ENCODE measurements at places on chromosomes 1 and 21.

DNA sequence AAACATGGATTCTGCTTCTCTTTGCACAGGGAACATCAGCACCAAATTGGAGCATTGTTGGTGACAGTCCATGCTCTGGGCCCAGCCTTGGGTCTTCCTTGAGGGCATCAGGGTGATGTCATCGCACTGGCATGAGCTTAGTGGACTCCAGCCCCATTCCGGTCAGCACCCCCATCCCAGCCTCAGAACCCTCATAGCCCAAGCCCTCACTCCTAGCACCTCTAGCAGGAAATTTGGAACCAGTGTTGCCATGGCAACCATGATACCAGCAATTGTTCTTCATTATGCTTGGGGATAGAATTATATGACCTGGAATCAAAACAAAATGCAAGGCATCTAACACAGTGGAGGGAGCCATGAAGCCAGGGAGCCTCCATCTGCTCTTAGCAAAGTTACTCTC is 83.1 kb downstream of the VWA5B1 start:
- peak; percentile 7 for DNase-seq

DNA sequence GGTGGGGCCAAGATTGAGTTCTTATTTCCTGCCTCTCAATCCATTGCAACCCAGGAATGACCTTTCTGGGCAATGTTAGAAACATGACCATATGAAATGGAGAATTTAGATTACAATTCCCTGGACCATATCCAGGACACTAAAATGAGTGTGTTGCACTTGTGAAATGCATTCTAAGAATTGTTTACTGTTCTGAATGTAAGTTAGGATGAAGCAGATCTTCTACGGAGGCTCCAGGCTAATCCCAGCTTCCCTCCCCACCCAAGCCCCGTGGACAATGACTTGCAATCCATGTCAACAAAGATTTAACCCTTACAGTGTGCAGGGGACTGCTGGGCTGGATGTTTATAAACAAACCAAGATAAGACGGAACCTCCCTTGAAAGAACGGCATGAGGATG is 31.7 kb upstream of the HAO2 start:
- no peak for DNase-seq

DNA sequence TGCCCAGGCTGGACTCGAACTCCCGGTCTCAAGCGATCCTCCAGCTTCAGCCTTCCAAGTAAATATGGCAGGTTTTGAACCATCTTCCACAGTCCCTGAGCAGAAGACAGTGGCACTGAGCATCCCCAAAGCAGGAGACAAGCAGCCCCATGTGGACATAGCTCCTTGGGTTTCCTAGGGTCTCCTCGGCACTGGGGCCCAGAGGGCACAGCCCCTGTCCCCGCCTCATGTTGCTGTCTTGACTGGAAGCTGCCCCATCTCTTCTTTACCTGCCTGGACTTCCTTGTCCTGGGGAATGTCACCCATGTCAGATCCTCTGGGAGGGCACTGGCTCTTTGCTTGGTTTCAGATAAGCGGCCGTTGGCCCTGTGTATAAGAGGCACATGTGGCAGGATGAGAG is 263.7 kb upstream of the RAB4A start:
- no peak for DNase-seq

GRCh38 chr1:87154384-87154783 is 174.3 kb upstream of the LMO4 start:
- DNase-seq, result no peak

GRCh38 chr1:161273402-161273801 is 14.9 kb downstream of the PCP4L1 start:
- DNase-seq, result no peak

GRCh38 chr1:15835205-15835740 is 12.2 kb upstream of the SPEN start:
- no peak for DNase-seq

DNA sequence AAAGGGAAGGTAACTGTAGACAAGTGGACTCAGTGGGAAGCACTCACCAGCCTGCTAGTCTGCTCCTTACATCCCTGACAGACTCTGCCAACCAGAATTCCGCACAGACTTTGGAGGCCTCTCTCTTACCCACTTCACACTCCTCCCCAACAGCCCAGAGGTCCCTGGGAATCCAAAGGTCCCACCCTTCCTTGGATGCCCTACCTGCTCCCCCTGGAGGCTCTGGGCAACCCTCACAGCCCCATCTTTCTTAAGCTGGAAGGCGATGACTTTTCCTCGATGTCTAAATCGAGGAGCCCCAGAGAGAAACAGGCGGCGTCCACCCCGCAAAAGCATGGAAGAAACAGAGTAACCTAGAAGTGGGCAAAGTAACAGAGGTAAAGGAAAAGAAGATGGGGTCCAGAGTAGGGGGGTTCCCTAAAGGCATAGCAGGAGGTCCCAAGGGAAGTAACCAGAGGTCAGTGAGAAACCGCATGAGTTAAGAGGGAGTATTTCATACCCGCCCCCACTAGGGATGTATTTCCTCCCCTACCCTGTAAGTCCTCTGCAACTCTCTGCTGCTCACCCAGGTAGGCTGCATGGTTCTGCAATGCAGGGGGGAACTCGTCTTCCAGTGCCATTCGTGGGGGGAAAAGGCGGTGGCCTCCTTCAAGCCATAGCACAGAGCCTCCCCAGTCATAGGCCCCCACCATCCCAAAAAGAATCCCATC is 8.4 kb downstream of the ITGA10 start:
- no peak for DNase-seq

DNA sequence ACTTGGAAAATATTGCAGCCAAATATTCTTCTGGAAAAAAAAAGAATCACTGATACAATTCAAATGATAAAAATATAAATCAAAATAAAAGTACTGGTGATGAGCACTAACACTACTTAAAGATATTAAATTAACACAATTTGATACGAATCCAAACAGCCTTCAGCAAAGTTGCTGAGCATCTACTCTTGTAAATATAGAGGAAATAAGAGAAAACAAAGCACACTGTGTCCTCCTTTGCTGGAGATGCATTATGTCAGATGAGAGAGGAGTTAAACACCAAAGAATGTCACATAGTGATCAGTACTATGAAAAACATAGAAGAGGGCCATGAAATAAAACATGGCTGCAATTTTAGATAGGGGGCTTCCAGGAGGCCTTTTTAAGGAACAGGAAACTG is 177.4 kb upstream of the RNPC3 start:
- no peak for DNase-seq

GRCh38 chr1:68321084-68321685 is 88.9 kb upstream of the WLS start:
- peak; percentile 65 for DNase-seq

DNA sequence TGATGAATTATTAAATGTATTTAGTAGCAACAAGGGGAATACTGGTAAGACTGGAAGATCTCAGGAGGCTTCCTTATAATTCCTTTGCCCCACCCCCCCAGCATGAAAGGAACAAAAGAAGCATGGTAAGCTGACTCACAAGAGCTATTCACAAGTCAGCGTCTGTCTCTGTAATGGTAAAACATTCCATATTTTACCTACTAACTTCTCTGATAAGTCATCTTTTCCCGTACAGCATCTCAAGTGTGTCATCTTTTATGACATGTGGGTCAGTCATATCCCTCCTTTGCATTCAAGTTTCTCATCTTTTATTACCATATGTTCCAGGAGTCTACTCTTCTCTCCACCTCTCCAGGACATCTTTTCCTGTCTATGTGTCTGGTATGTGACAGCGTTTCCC is 241.3 kb downstream of the PLA2G4A start:
- no peak for DNase-seq

GRCh38 chr1:222057162-222057561 is 315.3 kb upstream of the DUSP10 start:
- DNase-seq, result no peak

- no peak for DNase-seq
Measured at GRCh38 chr1:160112357-160112756, 3.2 kb upstream of the ATP1A2 start.

DNA sequence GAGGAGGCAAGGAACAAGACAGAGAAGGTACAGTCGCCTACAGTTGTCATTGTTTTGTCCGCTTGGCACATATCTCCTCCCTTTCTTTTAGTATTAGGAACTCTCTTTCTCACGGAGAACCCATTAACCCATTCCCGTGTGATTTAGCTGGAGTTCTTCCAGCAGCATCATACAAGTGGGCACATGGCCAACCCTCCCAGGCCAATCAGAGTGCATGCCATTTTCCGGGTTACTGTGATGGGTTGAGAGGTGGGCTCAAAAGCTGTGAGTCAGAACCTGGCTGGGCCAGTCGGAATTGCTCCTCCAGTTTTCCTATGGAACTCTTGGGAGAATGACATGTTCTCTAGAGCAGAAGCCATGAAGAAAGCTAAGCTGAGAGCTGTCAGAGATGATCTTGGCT is 83.1 kb upstream of the SOD1 start:
- no peak for DNase-seq

- DNase-seq, result no peak
Measured at GRCh38 chr1:70707214-70707613, 296.1 kb downstream of the CTH start.

DNA sequence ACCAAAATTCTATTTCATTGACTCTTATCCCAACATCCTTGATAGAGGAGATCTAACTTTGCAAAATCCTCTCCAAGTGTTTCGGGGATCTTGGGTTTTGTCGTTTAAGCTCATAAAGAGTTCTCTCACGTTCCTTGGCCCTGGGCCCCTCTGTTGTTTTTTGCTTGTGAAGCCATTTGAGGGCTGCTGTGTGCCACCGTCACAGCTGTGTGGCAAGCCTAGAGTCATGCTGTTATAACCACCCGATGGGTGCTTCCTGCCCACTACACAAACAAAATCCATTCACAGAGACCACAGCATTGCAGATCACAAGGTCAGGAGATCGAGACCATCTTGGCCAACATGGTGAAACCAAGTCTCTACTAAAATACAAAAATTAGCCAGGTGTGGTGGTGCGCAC is 154.1 kb downstream of the ADSS2 start:
- DNase-seq, result no peak

- peak; percentile 22 for DNase-seq
Measured at GRCh38 chr1:150562446-150563339, 13.5 kb downstream of the ADAMTSL4 start.

DNA sequence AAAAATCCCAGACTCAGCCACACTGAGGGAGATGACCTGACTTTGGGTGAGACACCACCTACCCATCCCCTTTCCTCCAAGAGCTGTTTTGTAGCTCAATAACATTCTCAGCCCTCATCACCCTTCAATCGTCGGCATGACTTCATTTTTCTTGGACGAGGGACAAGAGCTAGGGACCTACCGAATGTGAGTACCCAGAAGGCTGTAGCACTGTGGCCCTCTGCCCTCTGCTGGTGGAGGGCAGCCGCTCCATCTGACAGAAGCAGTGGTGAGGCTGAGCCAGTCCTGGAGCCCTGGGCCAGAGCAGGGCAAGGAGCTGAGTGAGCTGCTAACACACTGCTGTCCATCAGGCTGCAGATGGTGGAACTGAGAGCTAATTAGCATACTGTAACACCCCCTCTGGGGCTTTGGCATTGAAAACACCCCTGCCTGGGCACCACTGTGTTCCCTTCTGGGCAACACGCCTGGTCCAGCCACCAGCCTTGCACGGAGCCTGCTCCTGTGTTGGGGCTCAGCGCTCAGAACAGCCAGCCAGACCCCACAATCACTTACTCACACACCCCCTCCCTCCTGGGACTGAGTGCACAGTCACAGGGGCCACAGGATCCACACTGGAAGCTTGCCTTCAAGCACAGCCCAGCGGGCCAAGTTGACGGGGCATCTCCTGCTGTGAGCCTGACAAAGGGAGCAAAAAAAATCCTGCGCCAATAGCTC is 18.3 kb upstream of the ALPL start:
- DNase-seq, result no peak

DNA sequence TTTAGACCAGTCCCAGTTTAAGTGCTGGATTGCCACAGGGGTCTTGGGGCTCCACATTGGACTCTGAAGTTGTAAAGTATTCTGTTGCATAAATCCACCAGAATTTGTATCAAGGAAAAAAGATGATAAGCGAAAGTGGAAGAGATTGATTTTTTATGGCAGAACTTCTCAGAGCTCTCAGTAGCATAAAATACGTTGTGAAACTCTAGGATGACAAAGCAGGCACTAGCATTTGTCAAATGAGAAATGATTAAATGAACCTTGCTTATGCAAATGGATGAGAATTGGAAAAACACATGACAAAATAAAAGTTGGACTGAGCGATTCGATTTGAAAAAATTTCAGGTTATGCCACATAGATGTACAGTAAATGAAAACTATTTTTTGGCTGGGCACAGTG is 253.8 kb upstream of the RAB4A start:
- DNase-seq, result no peak

DNA sequence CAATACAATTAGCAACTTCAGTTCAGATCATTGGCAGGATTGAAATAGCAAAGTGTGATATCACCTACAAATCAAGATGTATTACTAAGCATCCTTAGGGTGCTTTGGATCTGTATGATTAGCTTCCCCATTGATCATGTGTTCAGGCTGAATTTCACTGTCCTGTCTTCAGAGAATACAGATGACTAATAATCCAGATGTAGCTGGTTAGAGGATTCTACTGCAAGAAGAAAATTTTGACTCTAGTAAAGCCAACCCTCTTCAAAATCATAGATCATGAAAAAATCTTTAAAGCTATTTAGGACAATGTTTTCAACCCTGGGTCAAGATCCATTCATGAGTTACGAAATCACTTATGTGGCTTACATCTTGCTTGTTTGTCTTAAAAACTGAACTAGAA is 184.4 kb downstream of the PTGER3 start:
- DNase-seq, result no peak

GRCh38 chr1:86696522-86696921 is 7.9 kb upstream of the SH3GLB1 start:
- DNase-seq, result no peak

DNA sequence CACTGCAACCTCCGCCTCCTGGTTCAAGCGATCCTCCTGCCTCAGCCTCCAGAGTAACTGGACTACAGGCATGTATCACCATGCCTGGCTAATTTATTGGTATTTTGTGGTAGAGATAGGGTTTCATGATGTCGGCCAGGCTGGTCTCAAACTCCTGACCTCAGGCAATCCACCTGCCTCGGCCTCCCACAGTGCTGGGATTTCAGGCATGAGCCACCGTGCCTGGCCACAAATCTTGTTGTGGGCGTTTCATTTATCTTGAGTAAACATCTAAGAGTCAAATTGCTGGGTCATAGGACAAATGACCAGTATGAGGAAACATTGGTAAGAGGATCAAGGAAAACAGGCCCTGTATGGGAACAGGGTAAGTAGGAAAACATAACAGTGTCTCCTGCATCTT is 17.9 kb downstream of the TMEM200B start:
- DNase-seq, result no peak

DNA sequence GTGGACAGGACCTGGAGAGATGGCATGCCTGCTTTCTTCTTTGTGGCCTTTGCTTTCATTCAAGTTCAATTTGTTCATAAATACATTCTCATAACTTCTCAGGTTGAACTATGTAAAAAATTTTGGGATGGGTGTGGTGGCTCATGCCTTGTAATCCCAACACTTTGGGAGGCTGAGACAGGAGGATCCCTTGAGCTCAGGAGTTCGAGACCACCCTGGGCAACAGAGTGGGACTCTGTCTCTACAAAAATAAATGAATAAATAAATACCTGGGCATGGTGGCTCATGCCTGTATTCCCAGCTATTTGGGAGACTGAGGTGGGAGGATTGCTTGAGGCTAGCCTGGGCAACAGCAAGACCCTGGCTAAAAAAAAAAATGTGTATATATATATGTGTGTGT is 2.1 kb downstream of the KIF1B start:
- DNase-seq, result no peak
